ENCODE measurements at places on chromosomes 3 and 15. TPM values are rescaled to one million over a fixed set of nuclear protein-coding genes. Genes with fewer than 3 reads are reported as not detected.
A peak's percentile ranks its signal among the peaks of the same experiment; 100 is the strongest.

DNA sequence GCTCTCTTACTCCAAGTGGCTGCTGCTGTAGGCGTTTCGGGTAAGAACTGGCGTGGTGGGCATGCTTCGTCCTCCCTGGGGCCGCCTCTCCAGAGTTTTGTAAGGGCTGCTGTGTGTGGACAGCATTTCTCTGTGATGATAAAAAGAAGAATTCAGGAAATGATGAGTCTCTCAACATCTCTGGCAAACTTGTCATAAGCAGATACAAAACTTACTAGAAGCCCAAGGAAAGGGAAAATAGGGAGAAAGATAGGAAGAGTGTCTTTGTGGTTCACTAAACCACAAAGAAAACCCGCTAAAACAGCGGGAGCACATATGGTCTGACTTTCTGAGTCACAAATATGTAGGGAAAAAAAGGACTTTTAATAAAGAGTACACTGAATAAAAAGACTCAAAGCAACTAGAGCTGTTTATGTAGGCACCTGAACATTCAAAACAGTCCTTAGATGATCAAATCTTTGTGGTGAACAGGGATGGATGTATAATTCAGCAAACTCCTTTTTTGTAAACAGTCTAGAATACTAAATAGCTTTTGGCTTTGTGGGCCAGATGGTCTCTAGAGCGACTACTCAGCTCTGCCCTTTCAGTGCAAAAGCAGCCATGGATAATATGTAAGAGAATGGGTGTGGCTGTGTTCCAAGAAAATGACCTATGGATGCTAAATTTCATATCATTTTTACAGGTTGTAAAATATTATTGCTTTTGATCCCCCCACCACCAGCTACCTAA is 60.4 kb upstream of the LMOD3 start:
- no peak for DNase-seq

Gene RSL24D1
- 157 TPM for total RNA-seq

Gene HEG1
- total RNA-seq = 7.9 TPM

DNA sequence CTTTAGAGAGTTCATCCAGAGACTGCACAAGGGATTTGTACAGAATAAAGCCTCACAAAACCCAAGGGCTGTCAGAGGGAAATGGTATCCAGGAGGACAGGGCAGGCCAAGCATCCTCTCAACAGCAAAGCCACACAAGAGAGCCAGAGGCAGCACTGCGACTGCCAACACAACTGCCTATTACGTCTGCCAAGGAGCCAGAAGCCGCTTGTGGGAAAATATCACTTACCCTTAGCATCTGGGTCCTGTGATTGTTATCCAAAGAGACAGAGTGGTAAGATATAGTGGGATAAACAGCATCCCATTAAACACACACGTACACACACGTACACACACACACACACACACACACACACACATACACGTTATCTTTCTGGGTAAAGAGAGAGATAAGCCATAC is 618.3 kb upstream of the AGTR1 start:
- no peak for DNase-seq

GRCh38 chr3:3665961-3666640 is 133.1 kb upstream of the LRRN1 start:
- DNase-seq = no peak

GRCh38 chr3:29763115-29763514 is 482.2 kb downstream of the RBMS3 start:
- no peak for DNase-seq

DNA sequence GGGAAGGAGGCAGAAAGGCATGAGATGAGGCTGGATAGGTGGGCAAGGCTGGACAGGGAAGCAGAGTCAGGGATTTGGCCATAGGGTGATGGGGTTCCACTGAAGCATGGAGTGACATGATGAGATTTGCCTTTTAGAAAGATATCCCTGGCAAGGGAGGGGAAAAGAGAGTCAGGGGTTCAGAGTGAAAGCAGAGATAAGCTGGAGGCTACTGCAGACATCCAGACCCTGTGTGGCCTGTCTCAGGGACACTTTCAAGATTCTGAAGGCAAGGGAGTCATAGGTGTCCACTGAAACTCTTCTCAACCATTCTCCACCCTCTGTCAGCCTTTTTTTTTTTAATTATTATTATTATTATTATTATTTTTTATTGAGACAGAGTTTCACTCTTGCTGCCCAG is 94.0 kb upstream of the SPATA12 start:
- DNase-seq = no peak

Gene DYNLT2B
- total RNA-seq = 15.8 TPM

DNA sequence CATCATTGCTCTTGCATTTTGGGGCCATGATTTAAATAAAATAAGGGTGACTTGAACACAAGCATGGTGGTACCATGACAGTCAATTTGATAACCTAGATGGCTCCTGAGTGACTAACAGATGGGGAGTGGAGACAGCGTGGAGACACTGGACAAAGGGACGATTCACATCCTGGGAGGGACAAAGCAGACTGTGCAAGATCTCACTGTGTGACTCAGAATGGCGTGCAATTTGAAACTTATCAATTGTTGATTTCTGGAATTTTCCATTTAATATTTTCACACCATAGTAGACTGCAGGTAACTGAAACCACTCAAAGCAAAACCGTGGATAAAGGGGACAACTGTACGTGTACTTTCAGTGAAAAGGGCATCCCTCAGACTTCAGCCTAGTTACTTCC is 25.5 kb downstream of the MCCC1 start:
- DNase-seq = no peak

DNA sequence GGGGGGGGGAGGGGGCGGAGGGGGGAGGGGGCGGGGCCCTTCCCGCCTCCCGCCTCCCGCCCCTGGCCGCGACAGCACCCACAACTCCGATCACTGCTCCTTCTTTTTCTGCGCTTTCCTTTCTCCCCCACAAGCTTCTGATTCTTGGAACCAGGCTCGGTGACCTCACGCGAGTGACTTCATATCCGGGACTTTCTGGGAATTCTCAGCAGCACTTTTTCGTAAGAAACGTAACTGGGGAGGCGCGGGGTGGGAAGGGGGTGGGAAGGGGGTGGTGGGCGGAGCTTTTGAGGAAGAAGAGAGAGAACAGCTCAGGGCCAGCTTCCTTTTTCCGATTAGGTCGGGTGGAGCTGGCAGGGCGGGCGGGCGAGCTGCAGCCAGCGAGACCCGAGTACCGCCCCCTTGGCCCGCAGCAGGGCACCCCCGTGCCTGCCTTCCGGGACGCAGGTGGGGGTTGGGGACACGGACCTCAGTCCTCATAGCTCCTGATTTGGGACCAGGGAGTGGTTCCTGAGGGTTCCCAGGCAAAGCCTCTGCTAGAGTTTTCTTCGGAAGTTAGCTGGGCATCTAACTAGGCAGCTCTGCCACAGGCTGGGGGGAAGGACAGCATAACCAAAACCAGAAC is 14.6 kb downstream of the XIRP1 start:
- peak; percentile 89 for DNase-seq
